ENCODE measurements at places on chromosomes 3 and 15.

DNA sequence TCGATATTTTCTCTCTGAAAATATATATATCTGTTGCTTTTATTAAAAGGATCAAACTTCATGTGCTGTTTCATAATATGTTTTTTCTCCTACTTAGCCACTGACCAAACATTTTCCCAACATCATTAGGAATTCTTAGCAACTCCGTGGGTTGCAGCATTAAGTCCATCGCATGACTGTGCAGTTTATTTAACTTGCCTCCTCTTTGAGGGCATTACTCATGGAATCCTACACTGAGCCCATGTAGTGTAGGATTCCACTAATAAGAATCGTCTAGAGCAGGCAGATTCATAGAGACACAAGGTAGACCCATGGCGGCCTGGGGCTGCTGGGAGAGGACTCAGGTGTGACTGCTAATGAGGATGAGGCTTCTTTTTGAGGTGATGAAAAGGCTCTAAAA is 49.3 kb downstream of the CMTM6 start:
- DNase-seq, result peak; percentile 34

DNA sequence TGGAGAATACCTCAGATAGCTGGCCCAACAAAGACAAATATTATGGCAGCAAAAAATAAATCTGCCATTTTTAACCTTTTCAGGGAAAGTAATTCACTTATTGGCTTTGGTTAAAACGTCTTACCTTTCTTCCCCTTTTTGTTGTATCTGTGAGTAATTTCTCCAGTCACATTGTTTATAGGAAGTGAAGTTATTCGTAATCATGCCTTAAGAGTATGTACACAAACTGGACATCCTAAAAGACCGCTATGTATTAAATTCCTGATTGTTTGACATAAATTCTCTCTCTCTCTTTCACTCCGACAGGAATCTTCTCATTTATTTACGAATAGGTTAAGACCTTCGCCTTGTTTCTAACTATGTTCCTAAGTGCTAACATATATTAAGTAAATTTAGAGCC is 474.0 kb downstream of the MECOM start:
- no peak for DNase-seq

- DNase-seq, result no peak
Observed at GRCh38 chr3:10547413-10547812, 42.0 kb upstream of the ATP2B2 start.

- peak; percentile 38 for DNase-seq
Observed at GRCh38 chr15:57567891-57568290, 23.8 kb upstream of the MYZAP start.

GRCh38 chr3:13166243-13167063 is 93.2 kb upstream of the IQSEC1 start:
- DNase-seq, result no peak

GRCh38 chr3:108202080-108202479 is 20.1 kb downstream of the IFT57 start:
- DNase-seq, result peak; percentile 60

- DNase-seq, result peak; percentile 19
Observed at GRCh38 chr3:101725194-101725889, 928 bp downstream of the CEP97 start.

DNA sequence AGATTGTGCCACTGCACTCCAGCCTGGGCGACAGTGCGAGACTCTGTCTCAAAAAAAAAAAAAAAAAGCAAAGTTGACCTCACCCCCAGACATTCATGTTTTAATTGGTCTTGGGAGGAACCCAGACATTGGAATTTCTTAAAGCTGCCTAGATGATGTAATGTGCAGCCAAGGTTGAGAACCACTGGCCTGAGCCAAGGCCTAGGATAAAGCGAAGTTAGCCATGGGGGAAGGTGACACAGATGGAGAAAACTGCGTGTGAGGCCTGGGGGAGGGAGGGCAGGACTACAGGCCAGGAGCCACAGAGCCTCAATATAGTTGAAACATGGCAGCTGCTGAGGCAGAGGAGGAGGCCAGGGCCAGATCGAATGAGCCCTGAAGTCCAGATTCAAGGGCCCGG is 21.0 kb downstream of the GLB1 start:
- DNase-seq, result peak; percentile 34

DNA sequence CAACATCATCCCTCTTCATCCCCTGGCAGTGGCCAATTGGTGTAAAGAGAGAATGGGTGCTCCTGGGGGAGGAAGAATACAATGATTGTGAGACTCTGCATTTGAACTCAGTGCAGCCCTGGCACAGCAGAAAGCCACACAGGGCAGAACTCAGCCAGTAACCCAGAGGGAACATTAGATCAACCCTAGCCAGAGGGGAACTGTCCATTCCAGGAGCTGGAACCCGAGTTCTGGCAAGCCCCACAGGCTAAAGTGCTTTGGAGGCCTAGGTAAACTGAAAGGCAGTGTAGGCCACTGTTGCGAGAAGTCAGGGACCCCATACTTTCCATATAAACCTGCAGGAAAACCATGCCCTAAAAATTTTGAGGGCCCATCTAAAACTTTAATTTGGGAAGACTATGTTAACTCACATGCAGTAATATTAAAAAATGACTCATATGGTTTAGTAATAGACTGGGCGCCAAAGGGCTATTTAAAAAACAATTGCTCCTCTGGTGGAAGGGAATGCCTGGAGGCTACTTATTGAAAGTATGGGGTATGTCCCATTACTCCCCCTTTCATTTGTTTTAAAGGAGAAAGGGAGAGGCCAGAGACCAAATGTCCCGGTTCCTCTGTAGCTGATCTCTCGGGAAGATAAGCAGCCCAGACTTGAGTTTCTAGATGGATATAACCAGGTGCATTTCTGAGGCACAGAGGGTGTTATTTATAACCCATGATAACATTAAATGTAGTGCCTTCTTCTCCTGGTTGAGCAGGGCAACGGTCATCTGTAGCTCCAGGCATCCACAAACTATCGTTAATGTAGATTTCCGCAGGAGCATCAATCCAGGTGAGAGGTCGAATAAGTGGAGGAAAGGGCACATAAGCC is 5.8 kb upstream of the RAD51 start:
- DNase-seq, result no peak

DNA sequence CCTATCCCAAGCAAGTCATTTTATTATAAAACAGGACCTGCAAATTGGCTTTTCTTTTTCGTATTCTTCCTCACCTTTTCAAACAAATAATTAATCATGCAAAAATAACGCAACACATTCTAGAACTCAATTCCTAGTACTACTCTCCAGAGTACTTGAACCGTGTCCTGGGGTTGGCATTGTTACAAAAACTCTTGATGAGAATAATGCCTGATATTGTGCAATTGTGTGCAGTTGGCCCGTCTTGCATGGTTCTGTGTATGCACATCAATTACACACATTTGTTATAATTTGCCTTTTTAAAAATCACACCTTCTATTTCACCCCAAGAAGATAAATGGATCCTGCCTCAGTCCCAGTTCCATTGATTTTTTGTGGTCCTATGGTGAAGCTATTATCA is 205.4 kb downstream of the EPHB1 start:
- no peak for DNase-seq

- no peak for DNase-seq
Observed at GRCh38 chr15:31367021-31367729, 40.5 kb downstream of the KLF13 start.

- peak; percentile 50 for DNase-seq
Observed at GRCh38 chr3:157115069-157116006, 44.6 kb downstream of the CCNL1 start.

- no peak for DNase-seq
Observed at GRCh38 chr3:139332092-139332491, 11.7 kb upstream of the MRPS22 start.

GRCh38 chr3:144241404-144241803 is 269.8 kb downstream of the DIPK2A start:
- DNase-seq, result no peak

DNA sequence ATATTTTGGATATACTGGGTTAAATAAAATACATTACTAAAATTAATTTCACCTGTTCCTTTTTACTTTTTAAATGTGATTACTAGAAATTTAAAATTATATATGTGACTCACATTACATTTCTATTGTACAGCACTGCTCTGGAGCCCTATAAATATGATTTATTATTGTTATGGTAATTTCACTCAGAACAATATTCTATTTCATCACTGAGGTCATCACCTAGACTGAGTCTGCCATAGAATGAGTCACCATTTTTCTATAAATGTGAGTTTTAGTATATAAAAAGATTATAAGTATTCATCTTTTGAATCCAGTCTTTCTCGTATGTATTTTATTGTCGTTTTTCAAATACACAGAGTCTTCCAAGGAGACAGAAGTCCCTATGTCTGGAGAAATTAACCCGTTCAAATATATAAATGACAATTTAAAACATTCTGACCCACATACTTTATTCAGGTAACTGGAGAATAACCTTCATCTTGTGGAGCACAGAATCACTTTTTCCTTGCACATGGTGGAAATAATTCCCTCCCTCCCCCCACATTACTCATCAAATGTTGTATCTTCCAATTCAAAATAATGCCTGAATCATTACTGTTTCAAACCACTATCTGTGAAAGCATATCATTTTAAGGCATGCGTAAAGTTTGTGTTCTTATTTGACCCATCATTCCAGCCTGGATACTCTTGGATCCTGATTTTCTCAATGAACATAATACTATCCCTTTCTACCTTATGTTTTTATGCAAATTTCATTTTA is 30.0 kb downstream of the CHST14 start:
- peak; percentile 27 for DNase-seq

- no peak for DNase-seq
Observed at GRCh38 chr15:28109626-28110455, 10.7 kb upstream of the OCA2 start.

GRCh38 chr3:172227340-172228035 is 188.1 kb downstream of the FNDC3B start:
- no peak for DNase-seq

DNA sequence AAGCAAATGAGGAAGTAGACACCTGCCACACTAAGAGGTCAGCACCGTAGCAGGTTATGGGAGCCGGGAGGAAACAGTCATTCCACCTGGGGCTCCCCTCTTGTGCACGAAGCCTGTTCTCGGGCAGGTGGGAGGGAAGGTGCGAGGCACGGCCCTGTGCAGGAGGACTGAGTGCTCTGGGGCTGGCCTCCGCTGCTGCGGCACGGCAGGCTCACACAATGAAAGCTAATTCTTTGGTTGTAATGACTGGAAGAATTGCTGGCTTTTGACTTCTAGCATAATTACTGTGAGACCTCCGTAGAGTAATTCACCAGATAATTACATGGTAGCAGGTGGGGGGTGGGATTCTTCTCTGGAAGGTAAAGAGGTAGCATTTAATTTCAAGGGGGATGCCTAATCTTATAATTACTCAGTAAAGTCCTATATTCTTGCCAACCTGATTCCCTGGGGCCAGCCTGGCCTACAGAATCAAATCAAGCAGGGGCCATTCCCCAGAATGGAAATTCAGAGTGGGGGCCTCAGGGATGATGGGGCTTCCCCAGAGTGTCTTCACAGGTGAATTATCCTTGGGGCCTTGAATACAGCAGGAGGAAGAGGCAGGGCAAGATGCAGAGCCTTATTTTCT is 129.1 kb downstream of the TPRA1 start:
- no peak for DNase-seq

- no peak for DNase-seq
Observed at GRCh38 chr3:105545051-105545450, 178.3 kb downstream of the ALCAM start.

- no peak for DNase-seq
Observed at GRCh38 chr3:50160561-50160983, 5.4 kb downstream of the SEMA3F start.

DNA sequence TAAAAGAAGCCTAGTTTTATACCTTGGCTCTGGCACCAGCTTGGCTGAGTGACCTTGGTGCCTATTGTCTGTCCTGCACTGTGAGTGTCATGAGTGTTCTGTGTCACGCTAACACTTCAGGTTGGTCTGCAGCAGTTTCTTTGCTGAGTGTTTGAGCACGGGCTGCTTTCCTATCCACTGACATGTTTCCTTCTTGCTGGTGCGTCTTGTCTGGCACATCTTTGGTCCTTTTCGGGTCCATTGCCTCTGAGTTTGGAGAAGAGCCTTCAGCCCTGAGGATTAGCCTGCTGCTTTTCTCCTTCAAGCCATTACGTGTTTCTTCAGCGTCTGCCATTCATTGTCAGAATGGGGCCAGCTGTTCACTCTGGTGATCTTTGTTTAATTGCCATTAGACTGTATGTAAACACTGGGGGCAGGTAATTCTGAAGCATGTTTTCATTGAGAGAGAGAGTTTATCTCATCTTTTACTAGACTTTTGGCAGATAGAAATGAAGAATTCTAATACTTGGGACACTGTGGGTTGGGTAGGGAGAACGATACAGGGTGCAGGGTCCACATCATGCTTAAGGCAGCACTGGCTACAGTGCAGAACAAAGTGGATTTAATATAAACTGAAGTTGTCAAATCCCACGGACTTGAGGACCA is 55.5 kb downstream of the LRRC28 start:
- DNase-seq, result no peak

- no peak for DNase-seq
Observed at GRCh38 chr3:29440413-29441305, 159.8 kb downstream of the RBMS3 start.

DNA sequence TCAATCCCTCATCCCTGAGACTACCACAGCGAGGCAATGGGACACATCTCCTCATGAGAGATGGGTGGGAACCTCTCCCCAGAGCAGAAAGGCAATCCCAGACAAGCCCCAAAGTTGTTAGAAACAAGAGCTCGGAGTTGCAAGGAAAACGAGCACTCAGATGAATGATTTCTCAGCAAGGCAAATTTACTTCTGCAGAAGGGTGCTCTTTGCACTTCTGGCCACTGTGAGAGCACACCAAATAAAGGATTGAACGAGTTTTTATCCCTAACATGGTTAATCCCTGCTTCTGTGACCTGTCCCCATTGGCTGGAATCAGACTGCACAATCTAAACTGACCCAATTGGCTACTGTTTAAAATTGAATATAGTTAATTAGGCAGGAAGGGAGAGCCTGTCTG is 339.1 kb upstream of the POU1F1 start:
- no peak for DNase-seq

DNA sequence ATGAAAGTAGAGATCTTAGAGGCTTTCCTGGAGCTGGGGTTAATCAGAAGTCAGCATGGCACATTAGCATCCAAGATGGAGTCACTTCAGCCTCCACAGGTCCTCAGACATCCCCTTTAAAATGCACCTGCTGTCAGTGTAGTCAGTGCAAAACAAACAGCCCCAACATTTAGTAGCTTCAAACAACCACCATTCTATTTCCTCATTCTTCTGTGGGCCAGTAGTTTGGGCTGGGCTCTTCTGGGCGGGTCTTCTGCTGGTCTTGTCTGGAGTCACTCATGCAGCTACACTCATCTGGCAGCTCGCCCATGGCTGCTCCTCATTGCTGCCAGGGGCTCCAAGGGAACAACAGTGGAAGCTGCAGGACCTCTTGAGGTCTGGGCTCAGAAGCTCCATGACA is 99.9 kb downstream of the TLE3 start:
- DNase-seq, result peak; percentile 43

- no peak for DNase-seq
Observed at GRCh38 chr3:172577987-172578570, 54.8 kb upstream of the TNFSF10 start.

DNA sequence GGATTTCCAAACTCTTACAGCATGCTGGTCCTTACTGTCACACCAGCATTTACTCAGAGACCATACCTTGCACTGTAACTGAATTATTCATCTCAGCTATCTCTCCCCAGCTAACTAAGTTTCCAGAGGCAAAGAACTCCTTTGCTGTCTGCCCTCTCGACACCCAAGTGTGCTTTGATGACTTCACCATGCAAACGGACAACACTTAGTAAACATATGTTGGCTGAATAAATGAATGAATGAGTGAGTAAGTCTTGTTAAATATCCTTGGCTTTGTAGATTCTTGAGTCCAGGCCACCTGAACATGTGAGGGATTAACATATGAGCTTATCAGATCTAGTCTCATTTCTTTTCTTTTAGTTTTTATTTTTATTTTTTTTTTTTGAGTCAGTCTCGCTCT is 138.2 kb downstream of the PLD1 start:
- no peak for DNase-seq

Data from fibroblast of pulmonary artery (primary cell).